Naive thymus-derived CD8-positive, alpha-beta T cell (primary cell): ENCODE measurements at places on chromosomes 4 and X. TPM values are rescaled to one million over a fixed set of nuclear protein-coding genes. Genes with fewer than 3 reads are reported as not detected.

GRCh38 chr4:89707467-89707866 lies 129.5 kb downstream of the SNCA start:
- no peak for DNase-seq

MAP3K15 gene
- 0.22 TPM for total RNA-seq

DNA sequence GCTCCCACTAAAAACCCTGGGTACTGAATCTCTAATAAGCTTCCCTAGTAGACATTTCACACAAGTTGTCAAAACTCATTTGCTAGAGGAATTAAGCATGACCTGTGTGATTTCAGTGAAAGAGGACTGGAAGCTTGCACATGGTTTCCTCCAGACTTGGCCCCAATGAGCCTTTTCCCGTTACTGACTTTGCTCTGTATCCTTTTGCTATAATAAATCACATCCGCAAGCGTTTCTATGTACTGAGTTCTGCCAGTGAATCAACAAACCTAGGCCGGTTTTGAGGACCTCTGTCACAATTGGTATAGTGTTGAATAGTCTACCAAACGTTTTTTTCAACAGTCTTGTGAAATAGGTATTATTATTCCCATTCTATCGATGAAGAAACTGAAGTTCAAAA lies 8.2 kb downstream of the ATP11C start:
- DNase-seq, result no peak

TMEM35A gene
- not detected for total RNA-seq

PASD1 gene
- total RNA-seq, result not detected

DNA sequence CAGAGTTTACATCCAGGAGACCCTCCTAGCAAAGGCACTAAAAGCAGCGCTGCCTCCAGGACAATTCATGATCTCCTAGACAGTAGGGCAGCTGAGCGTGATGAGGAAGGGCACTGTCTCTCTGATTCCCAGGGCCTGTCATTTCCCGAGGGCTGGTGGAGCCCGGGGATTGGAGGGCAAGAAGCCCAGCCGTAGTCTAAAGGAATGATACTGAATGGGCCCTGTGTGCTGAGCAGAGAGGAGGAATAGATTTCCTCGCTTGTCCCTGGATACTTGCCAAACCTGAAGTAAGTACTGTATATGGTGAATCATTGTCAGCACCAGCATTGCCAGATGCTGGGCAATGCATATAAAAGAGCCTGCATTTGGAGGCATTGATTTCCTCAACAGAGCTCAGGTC lies 88.0 kb upstream of the SLITRK2 start:
- DNase-seq, result no peak

DNA sequence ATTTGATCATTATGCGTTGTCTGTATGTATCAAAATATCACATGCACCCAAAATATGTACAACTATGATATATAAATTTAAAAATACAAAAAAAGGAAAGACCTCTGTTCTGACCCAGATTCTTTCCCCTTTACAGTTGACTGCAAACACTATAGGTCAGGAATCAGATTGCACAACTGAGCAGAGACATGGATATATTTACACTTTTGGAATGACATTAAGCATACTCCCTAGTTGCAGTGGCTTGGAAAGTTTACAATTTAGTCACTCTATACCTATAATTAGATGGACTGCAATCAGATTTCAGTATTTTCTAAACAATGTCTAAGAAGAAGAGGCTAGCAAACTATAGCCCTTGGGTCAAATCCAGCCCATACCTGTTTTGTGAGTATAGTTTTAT lies 98.5 kb upstream of the INPP4B start:
- DNase-seq, result no peak

HGFAC gene
- not detected for total RNA-seq

TMSB15A gene
- not detected for total RNA-seq

GRCh38 chrX:106791495-106791894 lies 11.0 kb upstream of the TBC1D8B start:
- no peak for DNase-seq

GRCh38 chr4:56976837-56977320 lies 527 bp downstream of the NOA1 start:
- DNase-seq, result peak; percentile 57

DNA sequence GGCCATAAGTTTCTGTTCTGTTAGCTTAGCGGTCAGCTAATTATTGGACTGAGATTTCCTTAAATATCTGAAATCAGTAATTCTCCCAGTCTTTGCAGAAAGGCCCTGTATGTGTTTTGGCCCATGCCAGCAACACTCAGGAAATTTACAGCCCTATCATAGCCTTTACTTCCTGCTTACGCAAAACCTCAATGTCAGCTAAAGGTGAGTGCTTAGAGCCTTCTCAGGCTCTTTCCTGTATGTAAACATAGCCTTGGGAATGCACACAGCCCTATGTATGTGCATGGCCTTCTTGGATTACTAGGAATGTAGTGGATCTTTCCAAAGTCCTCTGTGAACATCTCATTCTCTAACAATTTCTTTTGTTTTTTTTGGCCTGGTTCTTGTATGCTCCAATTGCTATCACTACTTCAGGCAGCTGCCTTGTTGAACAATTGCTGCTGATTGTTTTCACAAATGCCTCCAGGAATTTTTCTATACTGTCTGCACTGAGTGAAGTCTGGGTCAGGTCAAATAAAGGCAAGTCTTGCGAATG lies 200.0 kb downstream of the PPP1R2C start:
- DNase-seq, result no peak

DNA sequence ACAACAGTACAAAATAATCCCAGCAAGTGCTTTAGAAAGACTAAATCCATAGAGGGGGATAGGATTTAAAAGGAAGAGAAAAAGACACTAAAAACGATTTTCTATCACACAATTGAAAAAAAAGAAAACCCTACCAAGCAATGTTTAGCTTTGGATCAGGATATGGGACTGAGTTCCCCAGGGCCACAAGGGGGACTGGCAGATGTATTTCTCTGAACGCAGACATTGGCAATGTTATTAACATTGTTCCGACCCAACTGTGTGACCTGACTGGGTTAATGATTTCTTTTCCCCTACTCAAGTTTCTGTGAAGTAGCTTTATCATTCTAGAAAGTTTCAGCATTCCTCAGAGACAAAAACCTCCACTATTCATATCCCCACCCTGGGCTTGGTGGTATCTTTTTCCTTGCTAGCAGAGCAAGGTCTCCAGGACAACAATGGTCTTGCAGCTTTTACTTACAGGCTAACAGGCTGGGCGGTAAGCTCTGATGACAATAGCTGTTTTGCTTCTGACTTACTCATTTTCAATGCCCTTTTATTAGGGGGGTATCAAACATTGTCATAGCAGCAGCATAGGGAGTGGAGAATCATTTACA lies 25.8 kb downstream of the SLC7A11 start:
- DNase-seq, result no peak

DNA sequence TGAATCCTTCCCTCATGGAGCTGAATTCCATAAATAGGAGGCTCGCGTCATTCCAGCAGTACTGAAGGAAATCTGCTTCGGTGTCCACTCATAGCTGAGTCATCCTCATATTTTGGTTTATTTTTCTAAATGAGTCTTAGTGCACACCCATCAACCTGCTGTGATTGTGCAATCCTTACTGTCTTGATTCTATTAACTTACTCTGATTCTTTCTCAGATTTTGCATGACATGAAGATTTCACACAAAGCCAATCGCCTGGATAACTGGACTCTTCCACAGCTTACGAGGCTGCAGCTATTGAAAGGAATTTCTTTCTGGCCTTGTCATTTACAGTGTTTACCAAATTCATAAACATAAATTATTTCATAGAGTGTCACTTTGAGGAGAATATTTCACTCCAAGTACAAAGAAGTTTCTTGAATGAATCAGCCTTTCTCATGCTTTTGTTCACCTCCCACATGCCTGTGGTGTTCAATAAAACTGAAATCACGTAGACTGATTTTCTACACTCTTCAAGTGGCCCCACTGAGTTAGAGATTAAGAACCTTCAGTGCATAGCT lies 207.6 kb upstream of the SLITRK2 start:
- no peak for DNase-seq

MAGEC2 gene
- not detected for total RNA-seq

SMR3B gene
- total RNA-seq, result not detected

CHRNA9 gene
- 0.73 TPM for total RNA-seq

DNA sequence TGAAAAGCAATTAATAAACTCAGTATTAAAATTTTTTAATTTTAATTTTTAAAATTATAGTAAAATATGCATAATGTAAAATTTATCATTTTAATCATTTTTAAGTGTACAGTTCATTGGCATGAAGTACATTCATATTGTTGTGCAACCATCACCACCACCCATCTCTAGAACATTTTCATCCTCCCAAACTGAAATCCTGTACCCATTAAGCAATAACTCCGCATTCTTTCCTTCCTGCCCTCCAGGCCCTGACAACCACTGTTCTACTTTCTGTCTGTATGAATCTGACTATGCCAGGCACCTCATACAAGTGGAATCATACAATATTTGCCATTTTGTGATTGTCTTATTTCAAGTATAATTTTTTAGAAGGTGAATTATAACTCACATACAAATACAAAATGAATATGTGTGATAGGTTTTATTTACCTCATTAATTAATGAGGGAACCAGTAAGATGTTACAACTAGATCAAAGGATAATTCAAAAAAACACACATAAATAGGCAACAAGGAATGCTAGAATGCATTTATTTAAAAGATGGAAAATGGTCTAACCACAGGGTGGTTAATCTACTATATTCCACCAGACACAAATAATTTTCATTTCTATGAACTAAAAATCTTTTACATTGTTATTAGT lies 13.1 kb upstream of the AFF1 start:
- no peak for DNase-seq

- DNase-seq, result peak; percentile 61
These were observed 92.2 kb upstream of the TRIM2 start for GRCh38 chr4:153112041-153112441.

DNA sequence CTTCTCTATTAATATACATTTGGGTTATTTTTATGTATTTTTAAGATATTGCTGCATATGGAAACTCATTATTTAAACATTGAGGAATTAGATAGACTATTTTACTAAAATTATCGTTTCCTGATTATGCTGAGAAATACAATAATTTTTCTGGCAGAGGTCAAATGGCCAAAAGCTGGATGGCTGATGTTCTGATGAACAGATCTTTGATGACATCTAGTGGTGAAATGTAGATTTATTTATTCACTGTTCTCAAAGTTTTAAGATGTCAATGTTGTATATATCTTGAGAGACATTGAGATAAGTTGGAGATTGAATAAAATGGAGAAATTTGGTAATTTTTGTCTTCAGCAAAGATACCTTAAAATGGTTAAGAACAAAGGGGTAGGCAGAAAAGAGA lies 96.2 kb downstream of the UGT8 start:
- no peak for DNase-seq

KDR gene
- not detected for total RNA-seq

GRCh38 chrX:85698921-85699320 lies 319.5 kb upstream of the POF1B start:
- no peak for DNase-seq

CPLX1 gene
- 0.29 TPM for total RNA-seq

DNA sequence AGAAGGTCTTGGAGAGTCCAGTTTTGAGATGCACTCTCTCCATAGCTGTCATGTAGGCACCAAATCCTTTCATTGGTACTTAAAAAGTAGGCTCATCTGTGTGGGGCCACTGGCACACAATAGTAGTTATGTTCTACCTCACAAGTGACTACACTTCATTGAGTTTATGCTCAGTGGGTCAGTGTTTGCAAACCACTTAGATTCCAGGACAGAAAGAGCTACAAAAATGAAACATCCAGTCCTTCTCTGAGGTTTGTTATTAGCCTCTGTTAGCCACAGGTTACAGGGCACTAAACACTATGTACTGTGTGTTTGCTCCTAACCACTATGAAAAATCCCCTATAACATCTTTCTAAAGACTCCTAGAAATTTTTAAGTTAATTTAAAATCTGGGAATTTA lies 13.8 kb downstream of the RAB28 start:
- no peak for DNase-seq

- DNase-seq, result no peak
These were observed 115.6 kb downstream of the SMIM20 start for GRCh38 chr4:26029568-26030131.

DNA sequence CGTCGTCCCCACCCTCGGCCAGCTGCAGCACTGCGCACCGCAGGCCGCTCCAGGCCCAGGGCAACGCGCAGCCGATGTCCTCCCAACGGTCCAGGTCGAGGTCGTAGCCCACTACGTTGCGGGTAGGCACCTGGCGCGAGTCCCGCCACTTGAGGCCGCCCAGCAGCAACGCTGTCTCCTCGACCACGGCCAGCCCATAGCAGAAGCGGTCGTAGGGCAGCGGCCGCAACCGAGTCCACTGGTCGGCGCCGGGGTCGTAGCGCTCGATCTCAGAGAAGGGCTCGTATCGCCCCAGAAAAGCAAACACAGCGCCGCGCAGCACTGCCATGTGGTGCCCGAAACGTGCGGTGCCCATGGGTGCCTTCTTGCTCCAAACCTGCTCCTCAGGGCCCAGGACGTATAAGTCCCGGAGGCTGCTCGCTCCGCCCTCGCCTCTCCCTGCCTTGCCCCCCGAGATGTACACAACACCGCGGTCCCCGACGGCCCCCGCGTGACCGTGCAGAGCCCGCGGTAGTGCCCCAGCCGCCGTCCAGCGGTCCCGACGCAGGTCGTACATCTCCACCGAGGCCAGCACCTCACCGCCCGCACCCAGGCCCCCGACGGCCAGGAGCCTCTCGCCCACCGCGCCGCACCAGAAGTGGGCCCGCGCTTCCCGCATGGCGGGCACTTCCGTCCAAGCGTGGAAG lies 2.1 kb downstream of the KLHL34 start:
- DNase-seq, result no peak

- DNase-seq, result no peak
These were observed 116.7 kb downstream of the UBE2K start for GRCh38 chr4:39814403-39815185.

- DNase-seq, result no peak
These were observed 129.5 kb downstream of the LARP7 start for GRCh38 chr4:112766422-112766821.

DNA sequence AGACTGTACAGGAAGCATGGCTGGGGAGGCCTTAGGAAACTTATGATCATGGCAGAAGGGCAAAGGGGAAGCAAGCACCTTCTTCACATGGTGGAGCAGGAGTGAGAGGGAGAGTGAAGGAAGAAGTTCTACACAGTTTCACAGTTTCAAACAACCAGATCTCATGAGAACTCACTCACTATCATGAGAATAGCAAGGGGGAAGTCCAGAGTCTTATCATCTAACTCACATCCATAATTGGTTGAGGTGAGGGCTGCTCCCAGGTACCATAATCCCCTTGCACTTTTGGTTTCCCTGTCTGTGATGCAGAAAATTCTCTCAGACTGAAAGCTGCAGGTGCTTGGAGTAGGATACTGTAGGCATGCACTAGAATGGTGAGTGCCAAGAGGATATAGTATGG lies 233.8 kb upstream of the CPEB2 start:
- DNase-seq, result no peak

- DNase-seq, result no peak
These were observed 12.7 kb upstream of the NAAA start for GRCh38 chr4:75953509-75953908.

GRCh38 chr4:73275318-73275654 lies 16.7 kb upstream of the ANKRD17 start:
- DNase-seq, result no peak

GRCh38 chr4:121307445-121308327 lies 73.1 kb downstream of the QRFPR start:
- DNase-seq, result peak; percentile 60
